NCI-H1694 (cell line): ENCODE measurements at places on chromosomes 2 and 18.
A peak's percentile ranks its signal among the peaks of the same experiment; 100 is the strongest.

DNA sequence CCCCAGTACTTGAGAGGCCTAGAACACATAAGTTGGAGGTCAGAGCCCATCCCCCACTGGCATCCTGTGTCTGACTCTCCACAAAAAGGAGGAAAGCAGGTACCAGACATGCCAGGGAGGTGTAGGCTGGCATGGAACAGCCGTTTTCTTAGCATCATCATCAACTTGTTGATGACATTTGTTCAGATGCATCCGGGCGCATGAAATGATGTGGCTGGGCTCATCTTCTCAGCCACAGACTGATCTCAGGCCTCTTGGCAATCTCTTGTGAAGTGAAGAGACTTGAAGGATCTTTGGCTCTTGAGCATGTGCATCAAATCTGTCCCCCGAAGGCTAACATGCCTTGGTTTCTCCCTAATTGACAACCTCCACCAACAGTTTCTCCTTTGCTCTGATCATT lies 243.3 kb downstream of the TSN start:
- DNase-seq, result no peak

GRCh38 chr2:24083567-24084385 lies 858 bp downstream of the TP53I3 start:
- peak; percentile 73 for DNase-seq

GRCh38 chr2:181281206-181281832 lies 175.9 kb upstream of the ITGA4 start:
- peak; percentile 76 for DNase-seq

- no peak for DNase-seq
These were observed 248.6 kb downstream of the SP3 start for GRCh38 chr2:173716458-173717052.

GRCh38 chr2:232502911-232503808 lies 15.5 kb upstream of the ECEL1 start:
- DNase-seq, result no peak

DNA sequence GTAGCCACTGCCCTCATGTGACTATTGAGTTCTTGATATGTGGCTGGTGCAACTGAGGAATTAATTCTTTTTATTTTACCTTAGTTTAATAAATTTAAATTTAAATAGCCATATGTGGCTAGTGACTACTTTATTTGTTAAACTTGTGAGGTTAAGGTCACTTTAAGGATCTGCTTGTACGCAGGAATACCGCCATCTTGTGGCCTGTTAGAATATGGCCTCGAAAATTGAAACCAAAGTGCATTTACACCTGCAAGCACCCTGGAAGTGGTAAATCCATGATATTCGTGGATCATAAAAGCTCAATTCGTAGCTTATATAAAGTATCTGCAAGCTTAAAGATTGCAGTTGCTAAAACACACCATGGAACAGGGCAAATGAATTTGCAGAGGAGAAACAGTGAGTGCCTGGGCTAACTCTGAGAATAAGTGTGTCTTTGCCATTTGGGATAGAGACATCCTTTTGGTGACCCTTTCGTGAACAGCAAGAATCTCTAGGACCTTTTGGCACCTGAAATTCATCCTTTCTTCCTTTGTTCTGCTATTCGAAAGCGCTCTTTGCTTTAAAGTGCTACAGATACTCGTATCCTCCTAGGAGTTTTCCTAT lies 59.9 kb upstream of the REG3A start:
- DNase-seq, result no peak
